ENCODE measurements at places on chromosomes 1 and 21. TPM values are rescaled to one million over a fixed set of nuclear protein-coding genes. Genes with fewer than 3 reads are reported as not detected.

DNA sequence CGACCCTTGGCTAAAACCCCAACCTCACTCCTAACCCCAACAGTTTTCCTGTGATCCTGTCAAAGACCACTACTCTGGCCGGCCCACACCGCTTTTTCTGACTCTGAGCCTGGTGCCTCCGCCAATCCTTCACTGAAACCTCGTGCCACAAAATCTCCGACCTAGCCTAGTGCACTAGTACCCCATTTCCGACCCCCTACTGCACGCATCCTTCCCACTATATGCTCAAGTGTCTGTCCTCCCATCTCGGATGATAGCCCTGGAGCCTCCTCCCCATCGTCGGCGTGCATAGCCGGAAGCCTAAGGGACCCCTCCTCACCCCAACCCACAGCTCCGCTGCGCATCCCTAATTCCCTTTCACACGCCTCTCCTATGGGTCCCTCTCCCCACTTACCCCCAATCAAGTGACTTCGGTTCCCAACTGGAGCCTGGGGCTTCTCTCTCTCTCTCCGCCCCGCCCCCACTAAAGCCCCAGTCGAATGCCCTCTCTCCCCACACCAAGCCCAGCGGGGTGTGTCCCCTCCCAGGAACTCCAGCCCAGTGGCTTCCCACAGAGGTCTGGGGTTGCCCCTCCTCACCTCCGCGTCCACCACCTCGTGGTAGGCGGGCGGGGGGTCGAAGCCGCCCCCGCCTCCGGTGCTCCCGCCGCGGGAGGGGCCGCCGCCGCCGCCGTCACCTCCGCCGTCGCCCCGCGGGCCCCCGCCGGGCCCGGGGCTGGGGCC is 791 bp downstream of the USP24 start:
- peaks cover 51% of the 10 kb centered on the region for H3K4me1 ChIP-seq
- H3K36me3 ChIP-seq: no peaks in the 10 kb centered on the region
- DNase-seq: no peak
- peak overlapping the region; percentile 90 for H3K4me3 ChIP-seq
- H3K27me3 ChIP-seq: no peaks in the 10 kb centered on the region

DNA sequence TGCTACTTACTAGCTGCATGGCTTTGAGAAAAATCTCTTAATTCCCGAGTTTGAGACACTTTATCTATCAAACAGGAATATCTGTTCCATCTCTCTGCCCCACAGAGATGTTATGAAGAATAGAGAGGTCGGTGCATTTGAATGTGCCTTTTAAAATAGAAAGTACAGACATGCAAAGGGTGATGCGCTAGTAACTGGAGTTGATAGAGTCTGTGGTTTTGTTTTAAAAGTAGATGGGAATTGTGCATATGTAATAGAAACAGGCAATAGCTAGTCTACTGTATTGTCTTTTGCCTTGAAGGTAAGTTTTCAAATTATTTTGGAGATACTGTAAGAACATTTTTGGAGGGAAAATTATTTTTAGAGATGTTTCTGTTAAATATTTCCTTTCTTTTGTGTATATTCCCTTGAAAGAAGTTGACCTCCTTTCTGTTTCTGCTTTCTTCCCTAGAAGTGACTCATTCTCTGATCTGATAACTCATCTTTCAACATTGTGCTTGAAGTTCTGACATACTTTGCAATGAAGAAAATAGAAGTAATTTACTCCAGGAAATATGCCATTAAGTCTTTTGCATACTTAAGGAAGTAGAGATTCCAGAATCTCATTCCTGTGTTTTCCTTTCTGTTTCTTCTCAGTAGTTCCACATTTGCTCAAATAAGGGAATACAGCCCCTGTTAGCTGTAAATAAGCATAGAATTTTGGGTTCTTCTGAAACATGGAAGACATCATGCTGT is 151.6 kb downstream of the SDCCAG8 start:
- no peaks in the 10 kb centered on the region for H3K36me3 ChIP-seq
- H3K4me3 ChIP-seq: no peak overlapping the region
- no peaks in the 10 kb centered on the region for H3K4me1 ChIP-seq

- no peaks in the 10 kb centered on the region for H3K36me3 ChIP-seq
- no peak for DNase-seq
- no peaks in the 10 kb centered on the region for H3K27me3 ChIP-seq
- no peak overlapping the region for H3K27ac ChIP-seq
- no peak overlapping the region for H3K4me3 ChIP-seq
Observed at GRCh38 chr1:147389532-147390184, 147.2 kb downstream of the CHD1L start.

DNA sequence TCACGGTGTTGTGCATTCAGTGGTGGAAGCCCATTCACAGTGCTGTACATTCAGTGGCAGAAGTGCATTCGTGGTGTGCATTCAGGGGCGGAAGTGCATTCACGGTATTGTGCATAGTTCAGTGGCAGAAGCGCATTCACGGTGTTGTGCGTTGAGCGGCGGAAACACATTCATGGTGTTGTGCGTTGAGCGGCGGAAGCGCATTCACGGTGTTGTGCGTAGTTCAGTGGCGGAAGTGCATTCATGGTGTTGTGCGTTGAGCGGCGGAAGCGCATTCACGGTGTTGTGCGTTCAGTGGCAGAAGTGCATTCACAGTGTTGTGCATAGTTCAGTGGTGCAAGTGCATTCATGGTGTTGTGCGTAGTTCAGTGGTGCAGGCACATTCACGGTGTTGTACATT is 60.6 kb downstream of the PCNT start:
- no peak overlapping the region for H3K4me3 ChIP-seq
- no peaks in the 10 kb centered on the region for H3K4me1 ChIP-seq
- no peak overlapping the region for H3K27ac ChIP-seq
- no peaks in the 10 kb centered on the region for H3K27me3 ChIP-seq
- peaks cover 22% of the 10 kb centered on the region for H3K36me3 ChIP-seq
- DNase-seq: no peak

DNA sequence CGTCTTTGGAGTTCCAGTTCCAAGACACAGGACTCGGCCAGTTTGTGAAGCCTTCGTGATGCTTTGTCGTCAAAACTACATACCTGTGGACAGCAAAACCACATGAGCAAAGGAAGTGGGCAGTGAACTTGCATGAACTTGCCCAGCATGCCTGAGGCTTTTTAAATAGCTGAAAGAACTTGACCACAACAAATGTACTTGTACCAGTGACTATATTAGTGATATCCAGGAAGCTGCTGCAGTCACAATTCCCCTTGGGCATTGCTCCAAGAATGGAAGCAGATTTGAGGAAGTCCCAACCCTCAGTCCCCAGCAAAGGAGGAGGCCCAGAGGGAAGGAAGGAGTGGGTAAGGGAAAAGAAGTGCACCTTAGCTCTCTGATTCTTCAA is 2.6 kb downstream of the FUCA1 start:
- peaks cover 11% of the 10 kb centered on the region for H3K36me3 ChIP-seq
- H3K4me3 ChIP-seq: no peak overlapping the region
- H3K4me1 ChIP-seq: peaks cover 21% of the 10 kb centered on the region
- DNase-seq: no peak
- no peak overlapping the region for H3K27ac ChIP-seq
- no peaks in the 10 kb centered on the region for H3K27me3 ChIP-seq

DNA sequence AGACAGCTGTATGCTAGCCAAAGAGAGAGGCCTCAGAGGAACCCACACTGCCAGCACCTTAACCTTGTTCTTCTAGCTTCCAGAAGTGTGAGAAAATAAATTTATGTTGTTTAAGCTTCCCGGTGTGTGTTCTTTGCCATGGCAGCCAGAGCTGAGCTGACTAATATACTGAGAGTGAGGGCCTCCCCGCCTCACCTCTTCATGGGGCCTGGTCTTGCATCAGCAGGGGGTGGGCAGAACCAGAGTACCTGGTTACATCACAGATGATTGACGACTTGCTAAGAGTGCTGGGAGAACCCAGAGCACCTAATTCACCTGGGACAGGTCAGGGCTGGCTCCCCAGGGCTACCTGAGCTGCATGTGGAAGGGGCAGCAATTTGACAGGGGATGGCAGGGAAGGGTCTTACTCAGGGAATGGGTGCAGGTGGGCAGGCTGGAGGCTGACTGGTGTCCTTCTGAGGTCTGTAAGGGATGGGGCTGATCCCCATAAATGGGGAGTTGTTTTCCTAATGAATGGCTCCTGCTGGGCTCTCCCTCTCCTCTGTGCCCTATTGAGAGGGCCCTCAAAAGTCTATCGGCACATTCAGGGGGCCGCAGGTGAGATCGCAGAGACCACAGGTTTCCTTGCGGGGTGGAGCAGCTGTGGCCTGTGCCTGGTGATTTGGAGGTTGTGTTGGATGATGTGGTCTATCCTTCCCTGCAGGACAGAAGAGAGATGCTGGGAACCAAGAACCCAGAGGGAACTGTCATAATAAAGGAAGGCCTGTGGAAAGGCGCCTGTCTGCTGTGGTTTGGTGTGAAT is 60.6 kb upstream of the ETV3 start:
- H3K4me1 ChIP-seq: no peaks in the 10 kb centered on the region
- H3K27ac ChIP-seq: no peak overlapping the region
- no peak for DNase-seq

DNA sequence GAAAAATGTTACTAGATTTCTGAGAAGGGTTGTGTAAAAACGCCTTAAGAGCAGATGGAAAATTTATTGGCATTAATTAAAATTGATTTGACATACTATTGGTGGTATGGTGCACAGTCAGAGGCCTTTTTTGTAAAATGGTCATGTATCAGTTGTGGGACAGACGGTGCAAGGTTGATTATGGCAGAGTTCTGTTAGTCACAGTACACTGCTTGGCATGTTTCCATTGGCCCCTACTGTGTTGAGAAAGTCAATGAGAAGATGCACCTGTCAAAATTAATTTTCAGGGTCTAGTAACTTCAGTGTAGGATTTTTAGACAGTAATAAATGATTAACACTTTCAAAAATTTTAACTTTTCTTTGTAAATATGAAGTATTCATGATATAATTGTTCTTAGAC is 4.4 kb downstream of the B3GALT2 start:
- no peak for DNase-seq
- H3K27me3 ChIP-seq: no peaks in the 10 kb centered on the region

DNA sequence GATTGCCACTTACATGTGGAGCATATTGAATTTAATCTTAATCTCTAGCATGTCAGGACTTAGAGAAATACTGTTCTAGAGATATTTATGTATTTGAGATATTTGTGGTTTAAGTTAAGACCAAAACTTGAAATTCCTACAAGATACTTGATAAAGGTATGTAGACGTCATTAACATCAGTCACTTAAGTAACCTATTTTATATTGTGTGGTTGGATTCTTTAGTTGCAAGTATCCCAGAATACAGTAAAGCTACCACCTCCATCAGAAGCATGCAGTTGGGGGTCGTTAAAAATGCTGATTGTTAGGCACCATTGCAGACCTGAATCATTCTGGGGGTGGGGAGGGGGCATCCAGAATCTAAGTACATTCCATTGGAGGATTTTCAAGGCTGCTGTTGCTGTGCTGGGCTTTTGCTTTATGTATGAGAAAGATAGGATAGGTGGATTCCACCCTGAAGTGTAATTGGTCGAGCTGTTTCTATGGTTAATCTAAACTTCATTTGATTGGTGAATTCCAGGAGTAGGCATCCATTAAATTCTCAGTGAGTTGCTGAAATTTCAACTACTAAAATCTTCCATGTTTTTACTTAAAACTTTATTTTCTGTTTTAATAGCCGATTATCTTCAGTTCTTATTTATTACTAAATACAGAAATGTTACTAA is 4.0 kb downstream of the H3-3A start:
- peaks cover 19% of the 10 kb centered on the region for H3K36me3 ChIP-seq
- H3K27me3 ChIP-seq: no peaks in the 10 kb centered on the region
- peaks cover 62% of the 10 kb centered on the region for H3K4me1 ChIP-seq
- no peak overlapping the region for H3K27ac ChIP-seq
- H3K4me3 ChIP-seq: no peak overlapping the region
- DNase-seq: no peak

GRCh38 chr1:10680487-10680886 is 116.0 kb downstream of the CASZ1 start:
- H3K27me3 ChIP-seq: no peaks in the 10 kb centered on the region
- no peak for DNase-seq
- peaks cover 58% of the 10 kb centered on the region for H3K4me1 ChIP-seq
- H3K36me3 ChIP-seq: no peaks in the 10 kb centered on the region
- no peak overlapping the region for H3K27ac ChIP-seq
- no peak overlapping the region for H3K4me3 ChIP-seq

- H3K27me3 ChIP-seq: no peaks in the 10 kb centered on the region
- no peak overlapping the region for H3K27ac ChIP-seq
- H3K4me3 ChIP-seq: no peak overlapping the region
- no peak for DNase-seq
Observed at GRCh38 chr1:204562075-204562990, 46.1 kb downstream of the MDM4 start.

Gene DHRS3
- 150 TPM for total RNA-seq

Gene PALMD
- 23.3 TPM for total RNA-seq

Gene OPRD1
- total RNA-seq: not detected

Gene SGIP1
- total RNA-seq: 116 TPM

Measured in thoracic aorta (tissue), 2 donors.